ENCODE measurements at places on chromosomes 6 and 20.

GRCh38 chr6:147979966-147980365 lies 362.7 kb upstream of the SASH1 start:
- no peak for DNase-seq

DNA sequence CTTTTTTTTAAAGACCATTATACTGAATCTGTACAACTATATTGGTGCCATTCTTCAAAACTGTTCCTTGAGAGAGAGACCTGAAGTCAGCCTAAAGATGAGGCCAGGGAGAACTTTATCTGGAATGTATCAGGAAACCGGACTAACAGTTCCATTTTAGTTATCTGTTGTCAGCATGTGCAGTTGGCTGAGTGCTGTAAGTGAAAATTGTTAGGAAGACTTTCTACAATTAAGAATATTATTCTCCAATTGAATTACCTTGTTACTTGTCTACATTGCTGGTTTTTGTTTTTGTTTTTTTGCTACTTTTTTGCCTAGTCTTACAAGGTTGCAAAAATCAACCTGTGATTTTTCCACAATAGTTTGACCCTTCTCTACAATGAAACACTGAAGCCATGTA lies 7.5 kb downstream of the CEP57L1 start:
- no peak for DNase-seq

DNA sequence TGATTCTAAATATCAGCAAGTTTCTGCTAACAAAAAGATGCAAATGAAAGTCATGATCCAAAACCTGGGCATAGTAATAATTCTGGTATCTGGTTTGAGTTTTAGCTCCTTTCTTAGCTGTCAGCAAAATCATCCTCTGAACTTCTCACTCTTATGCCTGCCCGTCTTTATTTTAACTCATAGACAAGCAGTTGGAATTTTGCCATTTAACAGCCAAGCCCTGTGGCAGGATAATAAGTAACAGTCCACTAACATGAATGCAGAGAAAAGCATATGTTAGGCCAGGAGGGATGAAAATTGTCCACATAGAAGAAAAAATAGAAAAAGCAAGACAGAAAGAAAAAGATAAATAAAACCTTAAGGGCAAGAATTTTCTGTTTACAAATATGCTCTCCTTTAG lies 170.0 kb upstream of the LAMA2 start:
- DNase-seq = no peak

GRCh38 chr6:95274686-95275235 lies 302.6 kb upstream of the MANEA start:
- no peak for DNase-seq

GRCh38 chr20:46914789-46915379 lies 20.2 kb downstream of the EYA2 start:
- DNase-seq = no peak

GRCh38 chr6:18053555-18054445 lies 66.4 kb upstream of the KIF13A start:
- no peak for DNase-seq

DNA sequence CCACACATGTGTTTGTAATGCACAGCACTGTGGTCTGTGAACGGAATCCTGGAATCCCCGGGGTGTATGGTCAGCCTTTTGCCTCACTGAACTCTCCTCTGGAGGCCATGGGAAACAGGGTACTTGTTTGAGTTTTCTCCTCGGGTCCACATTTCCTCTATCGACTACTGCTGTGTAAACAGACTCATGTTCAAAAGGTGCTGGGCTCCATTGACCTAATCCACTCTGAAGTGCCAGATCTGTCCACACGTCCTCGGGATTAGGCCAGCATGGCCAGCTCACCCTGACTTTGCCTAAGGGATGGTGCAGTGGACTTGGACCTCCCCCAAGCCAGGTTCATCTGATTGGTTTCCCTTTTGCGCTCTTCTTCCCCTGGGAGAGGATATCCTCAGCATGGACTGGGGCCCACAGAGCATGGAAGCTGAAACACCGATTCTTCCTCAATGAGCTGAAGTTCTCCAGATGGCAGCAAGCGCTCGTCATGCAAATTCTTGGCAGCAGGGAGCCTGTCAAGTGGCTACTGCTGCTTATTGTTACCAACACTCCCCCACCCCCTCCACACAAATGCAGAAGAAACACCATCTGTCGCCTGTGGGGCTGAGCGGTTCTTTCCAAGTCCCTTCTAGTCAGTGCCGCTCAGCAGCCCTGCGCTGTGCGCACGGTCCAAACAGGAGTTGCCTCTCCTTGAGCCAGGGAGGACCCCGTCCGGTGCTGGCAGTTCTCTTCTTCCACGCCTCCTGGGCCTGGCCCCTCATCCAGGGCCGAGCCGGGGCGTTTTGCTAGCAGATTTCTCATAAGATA lies 292.6 kb upstream of the MARCKS start:
- no peak for DNase-seq

DNA sequence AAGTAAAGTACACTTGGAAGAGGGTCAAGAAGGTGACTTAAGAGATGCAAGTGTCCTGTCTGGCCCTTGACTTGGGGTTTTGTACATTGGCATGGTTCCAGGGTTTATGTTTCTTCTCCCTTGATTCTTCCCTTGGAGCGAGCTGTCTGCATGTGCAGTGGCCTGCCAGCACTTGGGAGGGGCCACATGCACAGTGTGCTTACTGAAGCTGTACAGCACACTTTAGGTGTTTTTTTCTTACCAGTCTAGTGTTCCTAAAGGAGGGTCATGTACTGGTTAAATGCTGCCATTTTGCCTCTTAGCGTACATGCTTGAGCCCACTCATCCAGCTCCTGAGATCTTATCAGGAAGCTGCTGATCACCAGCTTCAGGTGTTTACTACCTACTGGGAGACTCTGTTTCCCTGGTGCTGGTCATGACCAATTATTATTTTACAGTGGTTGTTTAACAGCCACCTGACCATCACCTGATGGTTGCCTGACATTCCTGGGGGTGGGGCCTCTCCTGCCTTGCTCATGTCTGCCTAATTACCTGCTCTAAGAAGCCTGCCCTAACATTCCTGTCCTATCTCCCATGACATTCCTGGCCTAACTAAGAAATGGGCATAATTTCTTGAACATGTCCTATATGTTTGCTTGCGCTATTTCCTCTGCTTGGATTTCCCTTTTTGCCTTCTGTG lies 182.9 kb downstream of the MCHR2 start:
- no peak for DNase-seq

- no peak for DNase-seq
These were observed 20.4 kb upstream of the METTL24 start for GRCh38 chr6:110378552-110378951.

DNA sequence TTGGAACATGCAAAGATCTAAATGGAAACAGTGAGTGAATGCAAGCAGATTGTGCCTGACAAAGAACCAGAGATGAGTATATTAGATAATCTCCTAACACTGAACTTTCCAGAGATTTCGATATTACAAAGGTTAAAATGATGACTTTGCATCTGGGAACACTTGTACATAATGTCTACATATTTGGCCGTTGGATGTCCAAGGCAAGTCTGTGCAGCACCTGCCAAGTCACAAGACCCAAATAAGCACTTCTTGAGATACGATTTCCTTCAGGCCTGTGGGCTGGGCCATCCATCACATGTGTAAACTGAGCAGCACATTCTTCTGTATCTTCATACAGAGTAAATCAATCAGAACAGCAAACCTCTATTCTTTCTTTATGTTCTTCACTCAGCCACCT lies 32.5 kb upstream of the SMLR1 start:
- DNase-seq = no peak

GRCh38 chr6:87827346-87827745 lies 125.3 kb upstream of the AKIRIN2 start:
- DNase-seq = no peak

GRCh38 chr6:129046526-129046925 lies 163.6 kb downstream of the LAMA2 start:
- no peak for DNase-seq

GRCh38 chr6:101730954-101731353 lies 337.4 kb downstream of the GRIK2 start:
- DNase-seq = no peak

DNA sequence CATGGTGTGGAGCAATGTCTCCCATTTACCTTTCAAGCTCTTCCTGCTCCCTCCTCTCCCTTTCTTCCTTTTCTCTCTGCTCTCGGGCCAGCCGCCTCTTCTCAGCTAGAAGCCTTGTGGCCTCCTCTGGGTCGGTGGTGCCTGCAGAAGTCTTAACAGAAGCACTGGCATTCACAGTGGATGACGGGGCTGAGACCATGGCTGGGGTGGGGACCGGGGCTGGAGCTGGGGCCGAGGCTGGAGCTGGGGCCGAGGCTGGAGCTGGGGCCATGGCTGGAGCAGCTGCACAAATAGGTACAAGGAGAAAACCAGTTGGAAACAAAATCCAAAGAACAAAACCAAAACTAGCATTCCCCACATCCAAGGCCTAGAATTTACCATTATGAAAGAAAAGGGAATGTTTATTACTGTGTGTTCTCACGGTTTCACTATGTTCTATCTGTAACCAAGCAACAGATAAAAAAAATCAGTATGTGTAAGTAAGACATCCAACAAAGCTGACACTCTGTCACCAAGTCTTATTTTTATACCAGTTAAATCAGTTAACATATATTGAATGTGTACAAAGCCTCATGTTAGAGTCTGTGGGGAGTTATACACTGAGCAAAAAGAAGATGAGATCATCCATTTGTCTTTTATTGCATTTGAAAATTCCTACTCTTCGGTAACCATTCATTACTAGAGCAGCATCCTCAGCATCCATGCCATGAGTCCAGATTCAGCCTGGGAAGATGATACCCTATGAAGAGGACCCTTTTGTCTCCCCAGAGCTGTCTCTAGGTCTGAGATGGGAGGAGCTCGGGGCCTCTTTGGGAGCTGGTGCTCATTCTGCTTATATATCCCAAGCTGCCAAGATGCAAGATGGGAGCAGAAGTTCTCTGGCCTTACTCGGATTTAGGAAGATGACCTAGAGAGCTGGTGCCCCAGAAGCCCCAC lies 73.0 kb upstream of the BCLAF1 start:
- no peak for DNase-seq

- no peak for DNase-seq
These were observed 51.0 kb upstream of the CLDN20 start for GRCh38 chr6:155212616-155213380.

GRCh38 chr20:20213526-20214121 lies 154.3 kb upstream of the INSM1 start:
- DNase-seq = no peak

DNA sequence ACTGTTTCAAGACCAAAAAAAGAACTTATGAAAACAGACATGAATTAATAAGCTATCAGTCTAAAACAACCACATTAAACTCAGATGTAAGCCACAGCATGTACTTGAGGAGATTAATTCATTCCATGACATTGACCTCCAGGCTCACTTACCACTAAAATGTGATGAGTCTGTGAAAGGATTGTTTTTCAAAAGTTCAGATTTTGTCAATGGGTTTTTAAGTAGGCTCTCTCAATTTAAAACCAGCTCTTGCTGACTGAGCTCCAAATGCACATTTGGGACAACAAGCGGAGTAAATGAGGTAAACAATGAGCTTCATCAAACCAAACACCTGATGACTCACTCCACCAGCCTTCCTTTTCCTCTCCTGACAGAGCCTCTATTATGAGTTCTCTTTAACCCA lies 197.0 kb downstream of the SIM1 start:
- no peak for DNase-seq

GRCh38 chr6:14121936-14122344 lies 4.4 kb downstream of the CD83 start:
- DNase-seq = no peak

DNA sequence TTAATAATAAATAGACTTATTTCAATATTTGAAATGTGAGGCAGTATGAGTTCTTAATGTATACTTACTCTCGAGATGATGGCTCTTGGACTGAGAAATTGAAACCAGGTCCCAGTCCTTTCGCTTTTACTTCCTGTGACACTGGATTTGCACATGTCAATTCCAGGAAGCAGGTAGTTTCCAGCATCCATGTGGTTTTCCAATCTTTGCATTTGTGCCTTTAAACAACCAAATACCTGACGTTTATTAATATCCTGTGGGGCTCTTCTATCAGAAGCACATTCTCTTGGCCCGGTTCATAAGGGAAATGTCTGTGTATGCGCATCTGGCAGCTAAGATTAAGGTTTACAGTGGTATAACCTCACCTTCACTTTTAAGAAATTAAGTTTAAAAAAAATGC lies 13.1 kb downstream of the UTRN start:
- no peak for DNase-seq

DNA sequence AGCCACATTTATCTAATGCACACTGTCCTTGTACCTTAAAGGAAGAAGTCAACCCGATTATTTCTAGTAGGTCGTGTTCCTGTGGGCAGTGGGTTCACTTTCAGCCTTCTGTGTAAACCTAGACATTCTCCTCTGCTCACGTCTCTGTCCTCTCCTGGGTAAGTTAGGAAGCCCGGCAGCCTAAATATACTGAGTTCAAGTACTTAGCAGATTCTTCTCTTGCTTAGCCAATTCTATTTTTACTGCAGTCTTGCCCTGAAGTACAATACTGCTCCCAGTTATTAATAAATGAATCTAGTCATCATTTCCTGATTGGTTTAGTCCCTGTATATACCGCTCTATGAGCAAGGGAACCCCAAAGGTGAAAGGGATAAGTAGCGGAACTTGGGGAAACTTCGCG lies 14.6 kb upstream of the GPR63 start:
- no peak for DNase-seq

DNA sequence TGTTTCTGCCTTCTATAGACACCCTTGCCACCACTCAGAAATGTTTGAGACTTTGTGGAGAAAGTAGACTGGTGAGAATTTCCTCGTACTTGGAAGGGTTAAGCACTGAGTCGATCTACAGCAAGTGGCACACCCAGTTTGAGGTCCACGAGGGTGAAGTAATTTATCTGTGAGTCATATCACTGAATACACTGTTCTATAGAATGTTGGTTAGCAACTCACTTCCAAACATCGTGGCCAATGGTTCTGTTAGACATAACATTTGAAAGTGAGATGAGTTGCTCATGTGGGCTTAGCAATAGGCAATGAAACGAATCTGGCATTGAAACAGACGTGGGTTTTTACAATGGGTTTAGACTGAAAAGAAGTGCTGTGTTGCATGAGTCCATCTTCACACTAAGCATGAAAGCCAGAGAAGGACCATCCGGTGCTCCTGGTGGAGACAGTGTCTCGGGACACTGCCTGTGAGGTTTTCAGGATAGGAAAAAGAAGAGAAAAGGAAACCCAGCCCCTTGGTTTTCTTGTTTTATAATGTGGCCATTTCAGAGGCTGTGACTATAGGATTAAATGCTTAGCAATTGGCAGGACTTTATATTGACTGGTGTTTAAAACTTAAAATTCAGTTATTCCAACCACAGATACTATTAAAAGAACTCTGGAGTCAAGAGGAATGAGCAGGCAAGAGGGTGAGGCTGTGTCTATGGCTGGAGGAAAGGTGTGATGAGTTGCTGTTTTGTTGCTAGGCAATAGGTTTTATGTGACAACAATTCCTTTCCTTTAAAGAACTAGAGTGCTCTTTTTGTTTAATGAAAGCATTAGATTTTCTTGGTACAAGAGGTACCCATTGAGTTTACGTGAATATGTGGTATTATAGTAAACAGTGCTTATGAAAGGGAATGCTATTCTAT lies 31.0 kb upstream of the EZR start:
- peak; percentile 69 for DNase-seq

GRCh38 chr6:3280866-3281465 lies 22.2 kb downstream of the PSMG4 start:
- no peak for DNase-seq

GRCh38 chr6:166566026-166567011 lies 20.2 kb downstream of the RAMACL start:
- DNase-seq = no peak

All from T-helper 22 cell (primary cell).